Kasumi-1 (cell line): ENCODE measurements at places on chromosomes 1 and 21.

DNA sequence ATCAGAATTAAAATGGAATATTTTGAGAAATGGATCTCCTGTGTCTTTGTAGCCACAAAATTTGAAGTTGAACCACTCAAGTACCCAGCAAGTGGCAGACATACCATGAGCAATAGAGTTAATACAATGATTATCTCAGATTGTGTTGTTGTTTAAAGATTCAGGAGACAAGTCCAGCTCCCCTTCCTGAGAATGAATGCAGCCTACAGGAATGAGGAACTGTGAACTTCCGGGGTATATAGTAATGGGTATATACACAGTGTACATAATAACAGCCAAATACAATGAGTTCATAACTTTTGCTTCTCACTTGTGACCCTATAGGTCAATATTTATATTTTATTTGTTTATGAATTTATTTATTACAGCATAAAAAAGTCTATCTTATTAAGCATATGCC lies 445.0 kb downstream of the SETD4 start:
- DNase-seq, result peak; percentile 28

DNA sequence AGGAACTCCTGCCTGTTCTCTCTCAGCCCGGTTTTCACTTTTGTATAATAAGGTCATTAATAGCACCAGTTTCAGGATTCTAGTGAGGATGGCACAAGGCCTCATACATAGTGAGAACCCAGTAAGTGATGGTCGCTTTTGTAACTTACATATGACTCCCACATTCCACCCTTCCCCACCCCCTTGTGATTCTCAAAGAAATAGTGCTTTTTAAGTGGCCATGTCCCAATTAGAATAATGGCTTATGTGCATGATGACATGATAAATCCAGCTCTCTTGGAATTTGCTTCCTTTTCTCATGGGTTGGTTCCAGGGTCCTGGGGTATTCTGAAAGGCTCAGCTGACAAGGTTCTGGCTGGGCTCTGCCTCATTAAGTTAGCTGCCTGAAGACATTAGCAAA lies 189.9 kb downstream of the URB2 start:
- no peak for DNase-seq

- DNase-seq, result no peak
Observed at GRCh38 chr1:167440776-167441175, 77.6 kb downstream of the CD247 start.

GRCh38 chr1:2602866-2603520 lies 16.4 kb downstream of the PRXL2B start:
- DNase-seq, result no peak

DNA sequence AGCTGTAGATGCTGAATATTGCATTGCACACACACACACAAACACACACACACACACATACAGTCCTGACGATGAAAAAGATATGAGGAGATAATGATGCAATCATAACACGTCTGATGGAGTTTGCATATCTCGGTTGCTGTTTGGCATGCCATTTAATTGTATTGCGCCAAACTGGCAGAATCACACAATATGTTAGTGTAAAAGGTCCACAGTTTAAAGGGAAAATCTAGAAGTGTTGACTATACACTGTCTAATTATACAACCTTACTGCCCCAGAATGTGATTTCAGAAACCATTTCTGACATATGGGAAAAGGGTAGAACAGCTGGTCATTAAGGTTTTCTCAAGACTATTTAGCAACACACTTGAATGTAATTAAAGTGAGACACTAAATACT lies 123.7 kb upstream of the PROX1 start:
- no peak for DNase-seq

DNA sequence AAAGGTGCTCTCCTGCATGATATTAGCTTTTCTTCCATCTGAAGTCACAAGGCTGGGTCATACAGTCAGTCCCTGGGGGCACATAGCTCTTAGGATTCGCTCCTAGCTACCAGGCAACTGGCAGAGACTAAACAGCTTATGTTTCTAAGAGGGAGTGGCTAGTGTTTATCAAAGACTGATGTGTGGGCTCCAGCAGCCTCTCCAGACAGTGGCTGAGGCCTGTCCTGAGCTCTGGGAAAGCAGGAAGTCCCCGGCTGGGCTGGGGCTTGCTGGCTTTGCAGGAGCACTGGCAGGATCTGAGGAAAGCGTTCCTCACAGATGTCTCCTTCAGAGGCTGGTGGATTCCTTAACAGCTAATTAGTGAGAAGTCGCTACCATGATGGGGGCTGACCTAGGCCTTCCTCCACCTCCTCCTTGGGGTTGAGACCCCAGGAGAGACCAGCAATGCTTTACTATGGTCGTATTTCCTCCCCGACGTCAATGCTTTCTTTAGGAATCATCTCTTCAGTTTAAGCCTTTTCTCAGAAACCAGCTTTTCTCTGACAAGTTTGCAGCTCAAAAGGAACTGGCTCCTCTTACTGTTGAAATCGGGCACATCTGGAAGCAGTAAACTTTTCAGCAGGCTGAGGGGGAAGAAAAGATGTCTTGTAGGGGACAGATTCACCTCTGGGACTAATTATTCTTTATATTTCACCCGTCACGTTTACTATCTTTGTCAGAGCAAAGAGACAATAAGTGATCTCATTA lies 33.5 kb upstream of the HHAT start:
- no peak for DNase-seq

GRCh38 chr1:27968692-27969091 lies 8.9 kb downstream of the XKR8 start:
- no peak for DNase-seq

- DNase-seq, result no peak
Observed at GRCh38 chr1:199313444-199313843, 674.6 kb downstream of the PTPRC start.

- peak; percentile 96 for DNase-seq
Observed at GRCh38 chr1:23809751-23810171, 9.2 kb upstream of the GALE start.

DNA sequence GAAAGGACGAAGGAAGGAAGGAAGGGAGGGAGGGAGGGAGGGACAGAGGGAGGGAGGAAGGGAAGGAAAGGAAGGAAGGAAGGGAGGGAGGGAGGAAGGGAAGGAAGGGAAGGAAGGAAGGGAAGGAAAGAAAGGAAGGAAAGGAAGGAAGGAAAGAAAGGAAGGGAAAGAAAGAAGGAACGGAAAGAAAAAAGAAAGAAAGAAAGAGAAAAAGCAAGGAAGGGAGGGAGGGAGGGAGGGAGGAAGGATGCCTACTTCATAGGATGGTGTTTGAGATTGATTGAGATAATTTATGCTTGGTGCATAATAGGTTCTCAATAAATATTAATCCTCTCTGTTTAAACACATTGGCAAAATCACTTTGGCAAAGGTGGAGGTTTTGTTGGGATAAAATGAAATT lies 61.2 kb downstream of the WDR64 start:
- no peak for DNase-seq

GRCh38 chr21:46064870-46065214 lies 33.1 kb upstream of the COL6A2 start:
- no peak for DNase-seq

GRCh38 chr1:236948381-236948780 lies 55.9 kb downstream of the MT1HL1 start:
- DNase-seq, result no peak

DNA sequence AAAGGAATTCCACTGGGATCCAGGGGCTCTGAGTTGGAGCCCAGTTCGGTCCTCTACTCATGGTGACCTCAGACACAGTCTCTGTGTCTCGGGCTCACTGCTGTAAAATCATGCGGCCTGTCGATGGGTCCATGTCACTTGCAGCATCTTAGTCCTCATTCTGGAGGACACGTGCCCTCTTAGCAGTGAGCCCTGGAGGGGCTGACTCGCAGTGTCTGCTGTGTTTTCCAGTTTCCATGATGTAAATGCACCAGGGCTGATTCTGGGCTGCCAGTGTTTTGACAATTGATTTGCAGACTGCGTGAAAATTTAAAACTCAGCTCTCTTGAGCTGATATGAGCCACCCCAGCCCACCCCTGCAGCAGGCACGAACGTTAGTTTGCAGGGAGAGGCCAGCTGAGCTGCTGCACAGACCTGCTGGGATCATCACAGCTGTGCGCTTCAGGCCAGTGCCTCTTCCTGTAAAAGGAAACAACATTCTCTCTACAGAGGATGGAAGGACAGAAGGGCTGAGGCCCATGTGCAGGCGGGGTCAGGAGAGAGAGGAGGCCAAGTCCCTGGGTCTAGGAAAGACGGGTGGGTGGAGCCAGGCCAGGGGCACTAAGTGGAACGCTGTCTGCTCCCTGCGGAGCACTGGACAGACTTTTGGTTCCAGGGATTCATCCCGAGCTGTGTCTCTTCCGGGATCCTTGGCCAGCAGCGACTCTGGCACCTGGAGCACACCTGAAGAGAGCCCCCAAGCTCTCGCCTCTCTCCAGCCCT lies 42.6 kb downstream of the RSPH1 start:
- DNase-seq, result peak; percentile 92

- no peak for DNase-seq
Observed at GRCh38 chr21:16040601-16041000, 310.8 kb downstream of the USP25 start.

DNA sequence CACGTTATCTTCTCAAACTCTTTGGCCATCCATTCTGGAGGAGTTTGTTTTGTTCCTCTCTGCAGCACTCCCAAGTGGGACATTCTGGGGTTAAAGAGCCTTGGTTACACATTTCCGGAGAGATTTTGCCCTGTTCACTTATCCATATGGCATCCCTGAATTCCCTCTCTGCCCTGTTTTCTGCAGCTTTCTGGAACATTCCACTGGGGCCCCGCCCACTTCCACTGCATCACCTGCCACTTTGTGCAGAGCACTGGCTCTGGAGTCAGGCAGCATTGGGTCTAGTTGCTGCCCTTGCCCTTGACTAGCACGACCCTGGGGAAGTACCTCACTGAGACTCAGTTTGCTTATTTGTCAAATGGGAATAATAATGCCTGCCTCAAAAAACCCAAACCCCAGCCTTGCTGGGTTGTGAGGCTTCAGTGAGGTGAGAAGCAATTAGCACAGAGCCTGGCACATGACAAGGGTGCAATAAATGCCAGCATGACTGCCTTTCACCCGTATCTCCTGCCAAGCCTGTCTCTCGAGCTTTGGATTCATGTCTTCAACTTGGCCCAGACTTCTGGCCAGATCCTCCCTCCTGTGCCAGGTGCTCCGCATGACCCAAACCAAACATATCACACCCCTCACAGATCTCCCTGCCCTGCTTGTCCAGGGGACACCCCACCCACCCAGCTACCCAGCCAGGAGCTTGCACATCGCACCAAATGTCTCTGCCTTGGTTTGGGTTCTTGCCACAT lies 38.3 kb downstream of the IL6R start:
- no peak for DNase-seq

GRCh38 chr1:169070547-169070946 lies 35.9 kb upstream of the ATP1B1 start:
- DNase-seq, result no peak

DNA sequence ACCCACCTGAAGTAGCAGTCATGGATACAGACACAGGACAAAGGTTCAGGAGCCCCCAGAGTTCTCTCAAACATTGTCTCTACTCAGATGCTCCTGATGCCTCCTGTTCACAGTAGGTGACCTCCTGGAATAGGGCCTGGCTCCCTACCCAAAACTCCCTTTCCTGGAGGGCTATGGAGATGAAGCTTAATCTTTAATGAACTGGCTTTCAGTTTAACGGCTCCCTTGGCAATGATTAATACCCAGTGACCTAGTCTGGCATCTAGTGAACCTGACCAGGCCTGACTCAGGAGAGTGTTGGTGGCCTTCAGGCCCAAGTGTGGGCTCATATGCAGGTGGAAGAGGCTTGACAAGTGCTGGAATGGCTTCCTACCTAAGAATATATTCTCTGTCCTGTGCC lies 65.2 kb upstream of the TRABD2B start:
- DNase-seq, result no peak

DNA sequence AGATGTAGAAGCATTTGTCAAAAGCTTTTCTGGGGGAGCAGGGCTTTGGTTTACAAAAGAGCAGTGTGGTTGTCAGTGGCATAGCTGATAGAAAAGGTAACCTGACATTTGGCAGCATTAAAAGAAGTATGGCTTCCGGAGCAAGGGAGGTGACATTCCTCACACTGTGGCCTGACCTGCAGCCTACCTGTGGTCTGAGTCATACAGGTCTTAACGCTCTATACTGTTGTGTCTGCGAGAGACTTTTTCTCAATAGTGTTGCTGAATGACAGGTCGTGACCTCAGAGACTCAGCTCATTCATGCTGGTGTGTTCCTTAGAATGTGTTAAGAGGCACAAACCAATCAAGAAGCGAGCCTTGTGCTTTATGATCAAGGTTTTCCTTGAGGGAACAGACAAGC lies 19.3 kb downstream of the PHGDH start:
- DNase-seq, result no peak

- no peak for DNase-seq
Observed at GRCh38 chr1:226934483-226935237, 5.4 kb upstream of the COQ8A start.

GRCh38 chr1:80994934-80995333 lies 805.8 kb upstream of the ADGRL2 start:
- no peak for DNase-seq

GRCh38 chr1:63621075-63621474 lies 27.9 kb downstream of the PGM1 start:
- DNase-seq, result no peak

DNA sequence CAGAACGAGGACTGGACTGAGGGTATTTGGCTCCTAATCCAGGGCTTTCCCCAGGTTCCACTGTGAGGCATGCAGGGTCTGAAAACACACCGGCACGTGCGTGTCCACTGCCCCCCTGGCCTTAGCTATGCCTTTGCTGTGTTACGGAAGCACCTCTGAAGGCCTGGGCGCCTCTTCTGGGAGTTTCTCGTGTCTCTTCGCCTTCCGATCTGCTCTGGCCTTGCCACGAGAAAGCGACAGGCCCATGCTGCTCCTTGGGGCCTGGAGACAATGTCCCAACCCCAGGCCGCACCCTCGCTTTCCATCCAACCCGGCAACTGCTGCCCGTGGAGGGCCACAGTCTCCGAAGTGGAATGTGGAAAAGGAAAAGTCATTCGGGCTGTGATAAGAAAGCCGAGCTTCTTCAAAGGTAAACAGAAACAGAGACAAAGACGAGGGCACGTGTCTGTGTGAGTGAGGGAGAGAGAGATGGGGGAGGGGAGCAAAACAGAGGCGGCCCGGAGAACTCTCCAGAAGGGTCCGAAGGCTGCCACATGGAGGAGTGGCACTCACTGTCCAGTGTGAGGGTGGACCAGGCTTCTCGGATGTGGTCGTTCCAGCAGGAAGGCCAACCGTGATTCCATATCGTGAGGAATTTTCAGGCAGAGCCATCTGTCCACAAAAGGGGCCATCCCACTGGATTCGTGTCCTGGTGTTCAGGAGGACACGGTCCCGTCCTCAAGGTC lies 3.4 kb upstream of the UMODL1 start:
- DNase-seq, result no peak
